ENCODE measurements at places on chromosomes 3 and 15.

DNA sequence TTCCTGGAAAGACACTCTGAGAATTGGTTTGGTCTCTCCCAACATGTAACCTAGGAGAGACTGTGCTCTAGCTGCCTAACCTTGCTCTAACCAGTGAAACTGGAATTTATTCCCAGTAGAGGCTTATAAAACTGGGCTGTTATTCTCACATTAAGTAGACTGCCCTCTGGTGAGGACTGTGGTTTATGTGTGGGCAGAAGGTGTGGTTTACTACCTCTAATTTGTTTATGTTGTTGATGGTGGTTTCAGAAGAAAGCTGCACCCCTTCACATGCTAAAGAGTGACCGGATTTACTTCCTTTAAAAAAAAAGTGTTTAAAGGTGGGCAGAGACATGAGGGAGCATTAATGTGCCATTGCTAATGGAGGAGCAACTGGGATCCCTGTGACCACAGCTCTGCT is 273.2 kb downstream of the MECOM start:
- H3K36me3 ChIP-seq, result no peaks in the 10 kb centered on the region
- H3K27ac ChIP-seq, result no peak overlapping the region
- no peak for DNase-seq
- H3K27me3 ChIP-seq, result no peaks in the 10 kb centered on the region

- no peak overlapping the region for H3K4me3 ChIP-seq
- no peak overlapping the region for H3K27ac ChIP-seq
- no peaks in the 10 kb centered on the region for H3K36me3 ChIP-seq
- peaks cover 19% of the 10 kb centered on the region for H3K4me1 ChIP-seq
- no peaks in the 10 kb centered on the region for H3K27me3 ChIP-seq
- no peak for DNase-seq
Observed at GRCh38 chr3:177476495-177476894, 279.2 kb upstream of the TBL1XR1 start.

- H3K27ac ChIP-seq, result peak overlapping the region; percentile 95
- H3K4me3 ChIP-seq, result peak overlapping the region; percentile 41
- no peaks in the 10 kb centered on the region for H3K27me3 ChIP-seq
- DNase-seq, result no peak
Observed at GRCh38 chr3:49469037-49469935, 781 bp upstream of the DAG1 start.

DNA sequence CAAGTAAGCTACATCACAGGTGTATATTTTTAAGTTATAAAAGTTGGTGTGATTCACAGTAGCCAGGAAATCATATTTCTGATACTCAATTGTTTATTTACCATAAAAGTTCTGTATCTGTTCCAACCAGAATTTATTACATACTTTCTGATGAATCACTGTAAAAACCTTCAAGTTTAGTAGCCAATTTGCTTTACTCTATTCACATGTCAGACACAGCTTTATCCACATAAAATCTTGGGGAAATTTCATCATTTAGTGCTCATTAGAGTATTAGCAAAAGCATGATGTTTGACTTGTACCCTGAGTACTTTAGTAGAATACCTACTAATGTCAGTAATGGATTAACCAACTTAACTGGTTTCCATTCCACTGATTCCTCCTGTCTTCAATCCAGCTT is 249.8 kb downstream of the POLQ start:
- H3K27ac ChIP-seq, result no peak overlapping the region
- no peaks in the 10 kb centered on the region for H3K4me1 ChIP-seq
- H3K4me3 ChIP-seq, result no peak overlapping the region
- no peaks in the 10 kb centered on the region for H3K36me3 ChIP-seq

DNA sequence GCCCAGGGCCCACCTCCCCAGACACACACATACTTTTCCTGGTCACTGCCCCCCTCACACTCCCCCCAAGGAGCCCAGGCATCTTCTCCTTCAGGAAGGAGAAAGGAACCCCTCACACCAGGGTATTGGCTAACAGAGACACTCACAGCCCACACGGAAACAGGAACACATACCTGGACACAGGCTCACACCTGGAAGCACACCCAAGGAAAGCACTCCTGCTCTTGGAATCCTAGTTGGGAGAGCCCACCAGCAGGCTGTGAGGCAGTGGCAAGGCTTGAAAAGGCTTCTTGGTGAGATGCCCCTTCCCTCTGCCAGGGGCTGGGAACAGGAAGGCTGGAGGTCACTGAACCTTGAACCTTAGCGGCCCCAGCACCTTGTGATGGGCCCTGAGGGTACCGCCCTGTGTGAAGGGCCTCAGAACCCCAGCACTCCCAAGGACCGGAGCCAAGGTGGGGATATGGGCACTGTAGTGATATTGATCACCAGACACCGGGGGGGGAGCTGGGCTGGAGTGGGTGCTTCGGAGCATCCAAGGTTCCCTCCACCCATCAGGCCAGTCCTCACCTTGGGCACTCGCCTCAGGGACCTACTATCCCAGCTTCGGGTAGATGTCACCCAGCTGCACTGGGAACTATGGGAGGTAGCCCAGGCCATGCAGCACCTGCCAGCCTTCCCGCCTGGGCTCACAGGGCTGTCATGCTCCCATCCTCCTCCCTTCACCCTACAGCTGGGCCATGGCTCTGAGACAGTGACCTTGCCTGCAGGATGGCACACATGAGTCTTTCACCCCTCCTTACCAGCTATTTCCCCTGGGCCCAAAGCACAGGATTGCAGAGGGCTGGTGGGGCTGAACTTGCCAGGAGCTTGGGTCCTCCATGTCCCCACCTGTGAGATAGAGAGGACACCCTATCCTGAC is 16.4 kb downstream of the MYL3 start:
- H3K27me3 ChIP-seq, result peaks cover 18% of the 10 kb centered on the region
- no peak for DNase-seq
- H3K4me3 ChIP-seq, result no peak overlapping the region
- H3K36me3 ChIP-seq, result no peaks in the 10 kb centered on the region

GRCh38 chr3:155286736-155287135 is 6.7 kb downstream of the STRIT1 start:
- no peak for DNase-seq
- no peaks in the 10 kb centered on the region for H3K27me3 ChIP-seq

- H3K4me1 ChIP-seq, result no peaks in the 10 kb centered on the region
- no peaks in the 10 kb centered on the region for H3K36me3 ChIP-seq
- peaks cover 5% of the 10 kb centered on the region for H3K27me3 ChIP-seq
Observed at GRCh38 chr15:63462088-63462487, 42.3 kb upstream of the USP3 start.

DNA sequence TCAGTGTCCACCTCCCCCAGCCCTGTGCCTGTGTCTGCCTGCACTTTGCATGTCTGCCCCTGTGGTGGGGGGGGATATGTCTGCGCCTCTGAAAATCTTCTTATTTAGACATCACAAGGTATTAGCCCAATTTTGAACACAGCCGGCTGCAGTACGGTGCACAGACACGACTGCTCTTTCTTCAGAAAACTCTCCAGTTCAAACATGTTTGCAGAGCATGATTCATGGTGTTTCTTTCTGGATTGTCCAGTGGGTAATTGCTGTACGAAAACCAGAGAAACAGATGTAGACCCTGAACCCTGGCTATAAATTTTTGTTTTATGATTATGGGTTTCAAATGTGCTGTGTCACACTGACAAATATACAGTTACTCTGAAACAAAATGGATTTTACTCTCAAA is 3.4 kb upstream of the RARB start:
- H3K27me3 ChIP-seq, result peaks cover 7% of the 10 kb centered on the region
- no peak overlapping the region for H3K27ac ChIP-seq
- no peak overlapping the region for H3K4me3 ChIP-seq

GRCh38 chr15:80597076-80597475 is 98.0 kb upstream of the ABHD17C start:
- H3K27me3 ChIP-seq, result no peaks in the 10 kb centered on the region
- no peaks in the 10 kb centered on the region for H3K36me3 ChIP-seq
- H3K27ac ChIP-seq, result no peak overlapping the region
- H3K4me3 ChIP-seq, result no peak overlapping the region
- H3K4me1 ChIP-seq, result peaks cover 26% of the 10 kb centered on the region

GRCh38 chr15:49060710-49061495 is 14.7 kb upstream of the SECISBP2L start:
- H3K27ac ChIP-seq, result no peak overlapping the region
- no peaks in the 10 kb centered on the region for H3K4me1 ChIP-seq
- no peak overlapping the region for H3K4me3 ChIP-seq

DNA sequence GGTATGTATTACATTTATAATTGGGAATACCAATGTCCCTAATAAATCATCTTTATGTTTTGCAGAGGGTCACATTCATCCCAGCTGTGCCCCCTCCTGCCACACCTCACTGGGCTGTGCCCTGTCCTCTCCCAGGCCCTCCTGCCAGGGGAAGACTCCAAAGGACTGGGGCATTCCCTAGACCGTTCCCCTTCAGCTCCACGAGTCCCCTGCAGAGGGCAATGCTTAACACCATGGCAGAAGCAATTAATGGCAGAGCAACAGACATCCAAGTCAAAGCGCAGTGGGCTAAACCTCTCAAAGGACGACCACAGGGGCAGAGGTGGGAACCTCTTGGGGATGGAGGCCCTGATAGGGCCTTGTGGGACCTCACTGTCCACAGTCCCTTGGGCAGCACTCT is 71.3 kb upstream of the SEC13 start:
- no peaks in the 10 kb centered on the region for H3K36me3 ChIP-seq
- H3K27me3 ChIP-seq, result peaks cover 23% of the 10 kb centered on the region
- no peak overlapping the region for H3K27ac ChIP-seq
- peaks cover 10% of the 10 kb centered on the region for H3K4me1 ChIP-seq
- no peak for DNase-seq

DNA sequence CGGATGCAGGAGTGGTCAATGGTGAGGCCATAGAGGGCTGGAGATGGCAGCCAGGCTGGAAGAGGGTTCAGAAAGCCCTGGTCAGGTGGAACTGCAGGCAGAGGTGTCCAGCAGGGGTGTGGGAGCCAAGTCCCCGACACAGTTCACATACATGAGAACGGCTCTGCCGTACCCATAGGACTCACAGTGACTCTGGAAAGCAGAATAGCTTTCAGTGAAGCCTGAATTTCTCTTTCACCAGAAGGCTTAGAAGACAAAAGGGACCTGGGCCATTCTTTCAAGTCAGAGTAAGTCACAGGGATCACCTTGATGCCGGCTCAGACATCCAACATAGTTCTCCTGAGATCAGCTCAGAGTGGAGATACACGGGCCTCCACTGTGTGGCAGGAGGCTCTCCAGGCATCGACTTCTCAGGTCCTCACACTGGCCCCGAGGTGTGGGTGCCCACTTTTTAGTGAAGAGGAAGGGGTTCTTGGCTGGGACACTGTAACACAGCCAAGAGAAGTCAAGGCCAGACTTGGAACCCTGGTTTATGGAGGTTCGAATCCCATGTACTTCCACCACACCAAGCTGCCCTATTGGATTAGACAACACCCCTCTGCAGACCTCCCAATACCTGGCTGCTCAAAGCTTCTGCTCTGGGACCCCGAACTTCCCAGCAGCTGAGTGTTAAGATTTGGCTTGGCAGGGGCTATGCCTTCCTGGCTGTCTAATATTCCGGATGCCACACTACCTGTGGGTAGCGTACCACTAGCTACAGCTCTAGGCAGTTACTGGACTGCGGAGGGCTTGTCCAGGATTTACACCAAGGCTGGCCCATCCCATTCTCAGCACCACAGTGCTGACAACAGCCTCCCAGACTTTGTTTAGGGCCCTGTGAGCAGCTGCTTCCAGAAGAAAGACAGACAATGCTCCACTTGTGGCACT is 40.4 kb upstream of the RAB6B start:
- H3K36me3 ChIP-seq, result no peaks in the 10 kb centered on the region
- H3K27ac ChIP-seq, result no peak overlapping the region
- peaks cover 3% of the 10 kb centered on the region for H3K4me1 ChIP-seq
- no peak for DNase-seq

DNA sequence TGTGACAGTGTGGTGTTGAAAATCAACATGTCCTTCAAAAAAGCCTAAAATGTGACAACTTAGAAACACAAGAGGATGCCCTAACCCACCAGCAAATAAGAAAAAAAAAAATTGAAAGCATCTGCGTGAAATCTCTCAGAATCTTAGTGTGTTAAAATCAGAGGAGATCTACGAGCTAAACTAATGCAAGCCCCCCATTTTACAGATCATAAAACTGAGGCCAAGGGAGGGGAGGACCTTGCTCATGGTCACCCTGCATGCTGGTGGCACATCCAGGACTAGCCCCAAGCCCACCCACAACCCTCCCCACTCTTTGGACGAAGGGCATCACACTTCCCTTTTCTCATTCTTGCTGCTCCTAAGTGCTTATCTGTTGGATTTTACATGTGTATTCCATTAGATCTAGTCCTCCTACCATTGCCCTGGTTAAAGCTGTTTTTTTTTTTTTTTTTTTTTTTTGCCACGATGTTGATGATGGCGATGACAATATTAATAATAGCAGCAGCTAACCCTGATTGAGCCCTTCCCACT is 29.1 kb upstream of the NOX5 start:
- DNase-seq, result no peak
- no peak overlapping the region for H3K4me3 ChIP-seq
- no peaks in the 10 kb centered on the region for H3K4me1 ChIP-seq
- no peak overlapping the region for H3K27ac ChIP-seq

DNA sequence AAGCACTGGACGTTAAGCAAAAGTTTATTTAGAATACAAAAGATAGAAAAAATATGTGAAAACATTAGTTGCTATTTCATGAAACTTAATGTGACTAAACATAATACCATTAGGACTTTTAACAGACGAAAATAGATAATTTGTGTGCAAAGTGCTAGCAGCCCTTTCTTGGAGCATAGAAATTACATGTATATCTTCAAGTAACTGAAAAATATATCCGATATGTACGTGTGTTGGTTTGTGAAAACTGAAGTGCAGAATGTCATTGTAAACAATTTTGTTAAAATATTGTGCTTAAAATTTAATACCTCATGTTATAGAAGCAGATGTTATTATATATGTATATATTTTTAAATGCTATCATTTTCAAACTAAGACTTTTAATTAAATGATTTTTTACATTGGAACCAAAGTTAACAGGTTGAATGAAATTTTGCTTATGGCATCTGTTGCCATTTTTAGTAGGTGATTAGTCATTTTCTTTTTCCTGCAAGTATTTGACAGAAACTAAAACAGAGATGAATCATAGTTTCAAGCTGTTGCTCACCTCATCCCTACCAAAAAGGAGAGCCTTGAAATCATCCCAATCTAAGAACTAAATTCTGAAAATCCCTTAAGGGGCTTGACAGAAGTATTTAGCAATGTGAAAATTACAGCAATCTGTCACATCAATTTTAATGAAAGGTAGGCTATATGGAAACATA is 334.8 kb downstream of the NAALADL2 start:
- no peaks in the 10 kb centered on the region for H3K36me3 ChIP-seq
- H3K4me1 ChIP-seq, result peaks cover 15% of the 10 kb centered on the region
- H3K27me3 ChIP-seq, result no peaks in the 10 kb centered on the region
- peak overlapping the region; percentile 80 for H3K27ac ChIP-seq

GRCh38 chr3:95595416-95596075 is 1218.8 kb upstream of the EPHA6 start:
- H3K27ac ChIP-seq, result no peak overlapping the region
- no peaks in the 10 kb centered on the region for H3K27me3 ChIP-seq
- H3K36me3 ChIP-seq, result no peaks in the 10 kb centered on the region
- no peaks in the 10 kb centered on the region for H3K4me1 ChIP-seq
- DNase-seq, result no peak
- no peak overlapping the region for H3K4me3 ChIP-seq

All from keratinocyte (primary cell).